Germinal center (tissue), 1 donor: ENCODE measurements at places on chromosomes 1 and 21.
A peak's percentile ranks its signal among the peaks of the same experiment; 100 is the strongest.

GRCh38 chr1:43518935-43519686 is 11.6 kb upstream of the PTPRF start:
- no peak for DNase-seq

- DNase-seq, result no peak
Observed at GRCh38 chr1:208595745-208596144, 351.6 kb upstream of the PLXNA2 start.

DNA sequence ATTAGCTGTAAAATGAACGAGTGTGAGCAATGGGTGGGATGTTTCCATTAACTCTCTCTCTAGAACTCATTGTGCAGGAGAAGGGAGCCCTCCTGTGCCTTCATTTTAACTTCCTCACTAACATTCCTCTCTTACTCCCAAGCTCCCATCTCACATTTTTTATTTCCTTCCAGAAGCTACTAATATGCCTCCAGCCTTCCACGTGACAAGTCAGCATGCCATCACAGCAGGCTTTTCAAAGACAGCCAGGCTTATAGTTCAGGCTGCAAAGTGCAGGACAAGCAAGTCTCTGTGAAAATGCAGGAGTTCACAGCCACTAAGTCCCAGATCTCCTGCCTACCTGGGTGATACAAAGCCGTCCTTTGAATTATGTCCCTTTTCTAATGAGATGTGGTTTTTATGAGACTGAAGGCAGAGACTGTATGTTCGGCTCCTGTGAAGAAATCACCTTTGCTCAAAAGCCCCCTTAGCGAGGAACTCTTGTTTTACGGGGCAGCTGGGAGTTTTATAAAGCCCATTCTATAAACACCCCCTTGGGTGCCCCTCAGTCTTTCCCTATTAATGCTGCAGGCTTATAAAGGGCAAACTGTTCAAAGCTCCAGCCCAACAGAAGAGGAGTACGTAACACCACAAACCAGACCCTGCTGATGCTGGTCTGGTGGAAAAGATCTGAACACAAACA is 14.8 kb upstream of the ANGPTL7 start:
- DNase-seq, result no peak

DNA sequence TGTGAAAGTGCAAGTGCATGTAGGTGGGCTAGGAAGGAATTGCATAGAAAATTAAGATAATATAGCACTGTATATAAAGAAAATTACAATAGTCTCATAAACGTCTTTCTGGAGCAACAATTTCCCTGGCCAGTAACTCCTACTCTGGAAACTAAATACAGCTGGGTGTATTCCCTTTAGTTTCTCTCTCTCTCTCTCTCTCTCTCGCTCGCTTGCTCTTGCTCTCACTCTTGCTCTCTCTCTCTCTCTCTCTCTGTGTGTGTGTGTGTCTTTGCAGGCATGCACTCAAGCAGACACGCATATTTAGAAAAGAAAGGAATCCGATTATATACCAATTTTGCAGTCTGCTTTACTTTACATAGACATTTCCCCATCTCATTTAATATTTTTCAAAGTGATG is 14.7 kb downstream of the S100A10 start:
- no peak for DNase-seq

- DNase-seq, result no peak
Observed at GRCh38 chr1:212945463-212946160, 4.7 kb upstream of the VASH2 start.

- DNase-seq, result no peak
Observed at GRCh38 chr1:68453060-68453670, 3.4 kb upstream of the RPE65 start.

GRCh38 chr1:2318314-2319278 is 72.8 kb downstream of the MORN1 start:
- DNase-seq, result no peak

GRCh38 chr1:197526736-197527371 is 248.4 kb downstream of the DENND1B start:
- DNase-seq, result peak; percentile 6

DNA sequence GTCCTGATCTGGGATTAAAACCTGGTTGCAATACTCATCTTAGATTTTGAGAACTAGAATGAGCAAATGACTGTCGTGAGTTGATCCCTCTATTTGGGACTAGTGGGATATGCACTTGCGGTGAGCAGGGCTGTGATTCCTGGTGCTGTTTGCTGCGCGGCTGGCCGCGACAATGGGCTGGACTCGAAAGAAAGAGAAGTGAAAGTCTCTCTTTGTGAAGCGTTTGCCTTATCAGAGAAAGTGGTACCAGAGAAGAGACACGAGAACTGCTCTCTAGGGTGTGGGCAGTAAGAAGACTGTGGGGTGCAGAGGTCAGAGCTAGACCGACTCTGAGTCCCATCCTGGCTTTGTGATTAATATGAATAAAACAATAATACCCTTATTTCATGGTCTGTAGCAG is 8.6 kb downstream of the ST6GALNAC3 start:
- no peak for DNase-seq

GRCh38 chr21:44846485-44847260 is 26.8 kb downstream of the PTTG1IP start:
- DNase-seq, result peak; percentile 27

- DNase-seq, result no peak
Observed at GRCh38 chr1:207965392-207966387, 54.8 kb upstream of the CD34 start.

- no peak for DNase-seq
Observed at GRCh38 chr1:234863551-234863971, 253.6 kb upstream of the IRF2BP2 start.

GRCh38 chr21:24210130-24210529 is 1397.2 kb downstream of the MRPL39 start:
- DNase-seq, result no peak

DNA sequence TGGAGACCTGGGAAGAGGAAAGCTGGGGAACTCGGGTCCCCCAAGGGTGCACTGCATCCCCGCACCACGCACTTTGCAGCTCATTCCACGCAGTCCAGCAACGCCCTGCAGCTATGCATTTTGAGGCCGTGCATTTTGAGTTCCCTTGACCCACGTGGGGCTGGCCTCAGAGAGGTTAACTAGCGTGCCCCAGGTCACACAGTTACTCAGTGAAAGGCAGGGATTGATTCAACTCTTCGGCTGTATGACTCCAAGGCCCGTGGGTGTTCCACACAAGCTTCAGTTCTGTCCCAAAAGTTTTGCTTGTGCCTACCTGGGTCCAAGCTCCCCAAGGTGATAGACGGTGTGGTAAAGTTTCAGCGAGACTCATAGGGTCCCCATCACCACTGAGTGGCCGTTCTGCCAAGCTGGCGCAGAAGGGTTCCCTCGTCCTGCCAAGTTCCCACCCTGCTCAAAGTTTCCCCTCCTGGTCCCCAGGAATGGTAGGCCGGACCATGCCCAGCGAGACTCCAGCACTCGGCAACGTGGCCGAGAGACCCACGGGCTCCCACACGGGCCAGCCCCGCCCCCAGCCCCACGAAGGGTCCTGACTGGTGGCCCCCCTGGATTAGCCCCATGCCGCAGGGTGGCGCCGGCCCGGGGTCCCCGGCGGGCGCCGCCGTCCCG is 611 bp downstream of the HSPG2 start:
- no peak for DNase-seq

- DNase-seq, result no peak
Observed at GRCh38 chr1:87535551-87535950, 206.9 kb downstream of the LMO4 start.

GRCh38 chr1:202283991-202284390 is 57.7 kb downstream of the UBE2T start:
- no peak for DNase-seq

GRCh38 chr1:37561133-37562132 is 4.7 kb downstream of the DNALI1 start:
- DNase-seq, result peak; percentile 38

DNA sequence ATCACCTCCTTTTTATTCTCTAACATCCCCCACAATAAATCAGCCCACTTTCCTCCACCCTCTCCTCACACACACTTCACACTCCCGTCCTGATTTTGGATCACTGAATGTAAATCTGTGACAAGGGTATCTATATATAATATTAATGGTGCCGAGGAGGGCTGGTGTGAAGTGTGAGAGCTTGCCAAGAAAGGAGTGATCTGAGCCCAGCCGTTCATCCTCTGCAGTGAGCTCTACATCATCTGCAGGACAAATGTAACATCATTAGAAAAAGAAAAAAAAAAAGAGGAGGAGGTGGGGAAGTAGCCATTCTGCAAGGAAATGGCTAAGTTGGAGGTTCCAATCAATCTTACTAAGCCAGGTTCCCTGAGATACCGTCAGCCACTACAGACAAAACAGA is 291.7 kb upstream of the RRP15 start:
- DNase-seq, result no peak

DNA sequence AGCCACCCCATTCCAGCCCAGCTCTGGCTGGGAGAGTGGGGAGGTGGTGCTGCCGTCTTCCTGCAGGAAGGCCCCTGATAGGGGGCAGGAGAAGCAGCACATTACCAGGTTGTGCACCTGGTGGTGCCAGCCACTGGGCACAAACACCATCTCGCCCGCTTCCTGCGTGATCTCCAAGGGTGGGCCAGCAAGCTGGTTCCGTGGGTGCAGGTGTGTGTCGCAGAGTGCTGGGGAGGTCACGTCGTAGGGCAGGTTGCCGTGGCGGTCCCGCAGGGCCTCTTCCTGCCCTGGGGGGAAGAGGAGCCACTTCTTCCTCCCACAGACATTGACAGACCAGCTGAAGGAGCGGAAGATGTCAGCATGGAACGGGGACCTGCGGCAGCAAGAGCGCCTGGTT is 1.8 kb downstream of the JMJD4 start:
- no peak for DNase-seq

GRCh38 chr1:117843791-117844190 is 85.6 kb downstream of the GDAP2 start:
- no peak for DNase-seq

DNA sequence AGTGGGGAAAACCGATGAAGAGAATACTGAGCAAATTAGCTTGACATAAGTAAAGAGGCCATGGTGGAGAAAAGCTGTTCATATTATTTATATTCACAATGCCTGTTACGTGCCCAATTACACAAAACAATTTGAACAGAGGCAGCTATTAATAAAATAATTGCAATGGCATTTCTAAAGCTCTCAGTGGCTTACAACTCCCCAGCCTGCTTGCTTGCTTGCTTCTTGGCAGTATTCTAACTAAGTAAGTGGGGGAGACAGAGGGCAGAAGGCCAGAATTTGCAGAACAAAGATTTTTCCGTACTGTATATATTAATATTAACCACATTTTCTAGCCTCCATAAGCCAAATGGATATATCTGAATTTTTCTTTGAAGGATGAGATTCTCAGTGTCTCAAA is 12.9 kb downstream of the PTPN14 start:
- no peak for DNase-seq

GRCh38 chr1:54803761-54804470 is 2.8 kb upstream of the TTC22 start:
- DNase-seq, result no peak

DNA sequence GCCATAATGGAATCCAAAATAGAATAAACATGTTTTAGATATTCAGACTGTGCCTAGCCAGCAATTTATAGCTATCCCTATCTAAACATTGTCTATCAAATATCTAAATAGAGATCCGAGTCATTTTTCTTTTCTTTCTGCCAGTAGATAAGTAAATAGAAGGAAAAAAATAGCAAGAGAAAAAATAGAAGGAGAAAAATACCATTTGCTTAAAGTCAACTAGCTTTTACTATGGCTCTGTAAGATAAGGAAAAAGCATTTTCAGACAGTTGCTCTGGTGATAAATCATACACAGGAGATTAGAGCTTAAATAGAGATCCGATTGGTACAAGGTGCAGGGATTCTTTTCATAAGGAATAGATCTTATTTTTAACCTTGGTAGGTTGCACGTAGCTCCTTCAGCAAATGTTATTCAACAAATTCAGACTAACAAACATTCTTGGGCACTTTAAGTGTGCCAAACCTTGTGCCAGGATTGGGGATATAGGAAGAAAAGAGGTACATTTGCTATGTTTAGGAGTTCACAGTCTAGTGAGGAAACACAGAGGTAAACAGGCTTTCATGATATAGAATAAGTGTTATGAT is 70.1 kb upstream of the CCDC190 start:
- DNase-seq, result no peak

DNA sequence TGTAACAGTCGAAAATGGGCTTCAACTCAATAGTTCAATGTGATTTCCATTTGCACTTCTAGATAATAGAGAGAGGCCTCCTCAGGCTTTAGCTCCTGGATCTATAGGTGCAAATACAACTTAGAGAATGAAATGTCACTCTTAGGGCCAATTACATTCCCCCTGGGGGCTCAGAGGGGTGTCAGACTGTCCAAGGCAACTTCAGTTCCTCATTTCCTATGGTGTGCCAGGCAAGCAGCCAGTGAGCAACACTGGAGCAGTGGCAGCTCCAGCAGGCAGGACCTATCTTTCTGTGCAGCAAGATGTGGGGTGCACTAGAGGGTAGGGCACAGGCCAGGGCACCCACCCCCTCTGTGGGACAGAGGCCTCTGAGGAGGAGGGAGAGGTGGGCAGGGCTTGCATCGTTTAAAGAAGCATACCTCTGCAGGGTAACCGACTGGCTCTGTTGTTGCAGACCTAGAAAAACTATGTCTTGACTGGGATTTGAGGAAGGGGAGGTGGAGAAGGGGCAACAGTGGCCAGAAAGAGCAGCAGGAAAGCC is 97.3 kb downstream of the SUSD4 start:
- no peak for DNase-seq

DNA sequence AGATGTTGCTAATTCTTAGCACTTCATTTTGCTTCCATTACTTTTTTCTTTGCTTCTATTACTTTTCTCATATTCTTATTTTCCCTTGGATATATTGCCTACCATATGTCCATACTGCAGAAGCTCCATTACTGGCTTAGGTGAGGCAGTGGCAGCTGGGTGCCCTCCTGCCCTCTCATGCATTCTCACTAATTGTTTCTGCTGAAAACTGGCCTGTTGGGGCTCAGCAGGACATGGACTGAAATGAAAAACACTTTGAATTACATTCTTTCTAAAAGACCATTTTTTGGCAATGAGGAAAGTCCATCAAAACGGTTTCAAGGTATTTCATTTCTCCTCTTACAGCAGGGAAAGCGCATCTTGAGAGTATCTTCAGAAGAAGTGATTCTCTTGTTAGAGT is 122.9 kb downstream of the MAST2 start:
- no peak for DNase-seq

- no peak for DNase-seq
Observed at GRCh38 chr1:39474810-39475209, 16.6 kb upstream of the BMP8A start.

DNA sequence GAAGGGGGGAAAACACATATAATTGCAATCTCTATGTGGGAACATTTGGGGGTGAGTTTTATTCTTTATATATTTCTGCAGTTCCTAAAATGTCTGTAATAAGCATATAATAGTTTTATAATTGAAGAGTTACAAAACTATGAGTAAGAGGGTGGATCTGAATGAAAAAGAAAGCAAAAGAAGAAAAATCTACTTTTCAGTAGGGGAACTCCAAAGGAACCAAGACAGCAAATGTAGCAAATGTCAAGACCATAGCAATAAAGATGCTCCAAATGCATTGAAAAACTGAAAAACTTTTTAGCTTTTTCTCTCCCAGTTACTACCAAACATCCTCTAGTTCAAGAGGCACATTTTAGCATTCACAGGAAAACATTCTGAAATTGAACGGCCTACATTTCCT is 434.8 kb downstream of the LMO4 start:
- DNase-seq, result no peak

DNA sequence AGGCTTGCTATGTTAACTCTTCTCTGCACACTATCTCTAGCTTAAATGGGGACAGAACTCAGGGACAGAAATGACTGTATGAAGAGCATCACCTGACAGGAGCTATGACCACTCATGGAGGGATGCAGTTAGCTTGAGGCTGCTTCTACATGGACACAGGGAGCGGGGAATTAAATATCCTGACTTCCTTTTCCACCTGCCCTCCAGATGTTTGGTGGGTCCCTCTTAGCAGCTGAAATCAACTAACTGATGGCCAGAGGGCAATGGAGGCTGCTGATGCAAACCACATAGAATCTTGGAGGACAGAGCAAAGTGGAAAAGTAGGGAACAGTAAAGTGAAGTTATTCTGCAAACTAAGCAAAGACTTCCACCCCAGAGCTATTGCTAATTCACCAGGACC is 214.1 kb downstream of the USH2A start:
- DNase-seq, result no peak
